GM12878 (cell line): ENCODE measurements at places on chromosomes 7 and 10. TPM values are rescaled to one million over a fixed set of nuclear protein-coding genes. Genes with fewer than 3 reads are reported as not detected.

Gene FXYD4
- not detected in 2 replicates for total RNA-seq

DNA sequence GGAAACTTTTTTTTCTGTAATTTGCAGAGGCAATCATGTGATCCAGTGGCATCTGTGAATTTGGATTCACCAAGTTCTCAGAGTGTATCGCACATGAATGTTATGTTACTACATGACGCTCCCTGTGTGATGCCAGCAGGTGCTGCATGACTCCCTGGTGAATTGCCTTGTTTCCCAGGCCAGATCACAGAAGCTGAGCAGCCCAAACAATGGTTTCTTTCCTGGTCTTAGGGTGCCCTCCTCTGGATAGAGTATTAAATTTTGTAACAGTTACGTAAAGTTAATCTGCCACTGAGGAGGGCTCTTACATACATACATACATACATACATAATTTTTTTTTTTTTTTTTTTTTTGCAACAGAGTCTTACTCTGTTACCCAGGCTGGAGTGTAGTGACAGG lies 3.6 kb downstream of the ZSCAN21 start:
- no peaks in the 10 kb centered on the region for H3K36me3 ChIP-seq
- peaks cover 7% of the 10 kb centered on the region for H3K4me1 ChIP-seq
- DNase-seq: no peak

GRCh38 chr7:44080686-44081265 lies 1.6 kb downstream of the POLM start:
- no peaks in the 10 kb centered on the region for H3K27me3 ChIP-seq
- H3K36me3 ChIP-seq: peaks cover 9% of the 10 kb centered on the region
- peak overlapping the region; percentile 99 for H3K4me3 ChIP-seq
- peaks cover 18% of the 10 kb centered on the region for H3K4me1 ChIP-seq

Gene MYO1G
- total RNA-seq: 224 and 232 TPM in 2 replicates

- no peaks in the 10 kb centered on the region for H3K36me3 ChIP-seq
- no peaks in the 10 kb centered on the region for H3K27me3 ChIP-seq
- H3K4me1 ChIP-seq: no peaks in the 10 kb centered on the region
- no peak overlapping the region for H3K27ac ChIP-seq
- H3K4me3 ChIP-seq: no peak overlapping the region
- DNase-seq: no peak
Measured at GRCh38 chr7:51242881-51243518, 73.6 kb downstream of the COBL start.

- no peaks in the 10 kb centered on the region for H3K36me3 ChIP-seq
- H3K27ac ChIP-seq: no peak overlapping the region
- no peak for DNase-seq
Measured at GRCh38 chr10:112367516-112367915, 6.4 kb upstream of the ACSL5 start.
